ENCODE measurements at places on chromosomes 2 and 18. TPM values are rescaled to one million over a fixed set of nuclear protein-coding genes. Genes with fewer than 3 reads are reported as not detected.

Gene AAMP
- 110 TPM for total RNA-seq

Gene UPP2
- not detected for total RNA-seq

Gene KCNJ3
- total RNA-seq, result not detected

Gene ELP2
- total RNA-seq, result 104 TPM

Gene OTOS
- total RNA-seq, result not detected

Gene RGPD3
- 0.32 TPM for total RNA-seq

Gene SERPINB12
- not detected for total RNA-seq

Gene ANKRD23
- total RNA-seq, result 1.3 TPM

Gene HSBP1L1
- 13.5 TPM for total RNA-seq

Gene SYT4
- not detected for total RNA-seq

Gene HMSD
- total RNA-seq, result 1.3 TPM

Gene NT5C1B
- total RNA-seq, result not detected
